ENCODE measurements at places on chromosomes 6 and 20.

DNA sequence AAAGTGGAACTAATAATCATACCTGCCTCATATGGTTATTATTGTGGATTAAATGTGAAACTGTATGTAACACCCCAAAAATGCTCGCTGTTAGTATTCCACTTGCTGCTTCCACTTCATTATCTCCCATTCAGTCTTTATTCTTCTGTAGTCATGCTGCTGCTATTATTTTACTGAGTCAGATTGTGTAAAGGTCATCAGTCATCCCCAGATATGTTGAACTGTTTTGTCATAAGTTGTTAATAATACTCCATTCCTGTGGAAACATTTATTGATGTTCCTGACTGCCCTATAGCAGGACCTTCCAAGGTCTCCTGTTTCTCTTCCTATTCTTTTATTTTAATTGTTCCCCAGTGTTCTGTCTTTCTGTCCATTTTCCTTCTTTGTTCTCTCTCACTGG is 1148.3 kb downstream of the EPHA7 start:
- DNase-seq: no peak

DNA sequence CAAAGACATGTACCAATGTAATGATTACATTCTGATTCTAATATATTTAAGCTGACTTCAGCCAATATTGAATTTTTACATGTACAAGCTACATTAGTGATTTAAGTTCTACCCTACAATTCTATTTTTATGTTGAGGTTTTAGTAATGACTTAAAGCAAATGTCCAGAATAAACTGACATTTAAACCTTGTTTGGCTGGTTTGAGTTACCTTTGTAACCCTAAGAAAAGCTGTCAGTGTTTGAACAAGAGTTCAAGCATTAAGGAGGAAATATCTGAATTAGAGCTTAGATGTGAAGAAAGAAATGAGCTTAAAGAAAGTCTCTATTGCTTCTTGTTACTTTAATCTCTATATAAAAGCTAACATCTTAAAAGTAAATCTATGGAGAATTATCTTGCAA is 710.6 kb upstream of the EPHA7 start:
- DNase-seq: no peak

DNA sequence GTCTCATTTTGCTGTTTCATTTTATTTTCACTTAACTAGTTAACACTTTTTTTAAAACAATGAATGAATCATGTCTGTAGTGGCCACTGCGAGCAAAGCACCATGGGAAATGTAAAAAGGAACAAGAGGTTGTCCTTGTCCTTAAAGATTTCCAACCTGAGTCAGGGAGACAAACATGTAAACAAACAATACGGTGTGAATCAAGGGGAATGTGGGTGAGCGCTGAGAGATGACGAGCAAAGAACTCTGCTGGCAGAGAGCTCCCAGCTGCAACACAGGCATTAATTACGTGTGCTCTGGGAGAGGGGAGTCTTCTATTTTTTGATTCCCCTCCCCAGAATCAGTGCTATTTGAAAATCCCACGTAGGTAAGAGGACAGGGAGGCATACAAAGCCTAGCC is 84.3 kb downstream of the ATXN1 start:
- peak; percentile 15 for DNase-seq

- peak; percentile 22 for DNase-seq
Observed at GRCh38 chr6:69487688-69488087, 309.1 kb downstream of the LMBRD1 start.

DNA sequence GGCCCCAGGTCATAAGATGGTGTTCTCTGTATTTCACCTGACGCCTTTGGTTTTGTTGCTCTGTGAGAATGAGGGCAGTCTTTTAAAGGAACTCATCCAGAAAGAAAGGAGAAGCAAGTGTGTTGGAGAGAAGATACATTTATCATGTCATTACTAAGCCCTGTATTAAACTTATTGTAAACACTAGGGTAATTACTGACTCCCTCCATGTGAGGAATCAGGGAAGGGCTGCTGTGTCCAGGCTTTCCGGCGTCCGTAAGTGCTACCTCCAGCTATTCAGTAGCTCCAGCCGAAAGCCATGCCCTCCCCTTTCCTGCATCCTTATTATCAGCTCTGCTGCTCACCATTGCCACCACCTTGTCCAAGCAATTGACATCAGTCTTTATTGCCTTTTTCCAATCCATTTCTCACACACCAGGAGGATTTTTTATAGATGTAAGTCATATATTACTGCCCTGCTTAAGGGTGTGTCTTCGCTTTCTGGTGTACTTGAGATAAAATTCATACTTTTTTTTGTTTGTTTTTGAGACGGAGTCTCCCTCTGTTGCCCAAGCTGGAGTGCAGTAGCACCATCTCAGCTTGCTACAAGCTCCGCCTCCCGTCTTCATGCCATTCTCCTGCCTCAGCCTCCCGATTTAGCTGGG is 94.7 kb downstream of the RPP40 start:
- no peak for DNase-seq

GRCh38 chr6:11294228-11294627 is 61.8 kb upstream of the NEDD9 start:
- DNase-seq: no peak

DNA sequence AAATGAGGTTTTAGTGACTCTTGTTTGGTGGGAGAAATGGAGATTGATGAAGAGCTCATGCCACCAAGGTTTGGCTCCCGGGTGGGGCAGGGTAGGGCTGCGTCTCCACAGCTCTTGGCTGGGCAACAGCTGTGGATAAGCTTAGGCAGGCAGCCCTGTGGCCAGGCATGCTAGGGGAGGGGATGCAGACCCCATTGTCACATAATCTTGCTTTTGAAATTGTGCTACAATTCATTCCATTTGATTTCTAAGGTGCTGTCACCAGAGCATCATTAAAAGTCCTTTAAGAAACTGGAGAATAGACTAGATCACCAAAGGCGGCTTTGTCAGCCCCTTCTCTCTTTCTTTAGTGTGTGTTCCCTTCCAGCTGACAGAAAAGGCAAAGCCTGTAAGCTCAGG is 574.2 kb upstream of the JAG1 start:
- DNase-seq: no peak

DNA sequence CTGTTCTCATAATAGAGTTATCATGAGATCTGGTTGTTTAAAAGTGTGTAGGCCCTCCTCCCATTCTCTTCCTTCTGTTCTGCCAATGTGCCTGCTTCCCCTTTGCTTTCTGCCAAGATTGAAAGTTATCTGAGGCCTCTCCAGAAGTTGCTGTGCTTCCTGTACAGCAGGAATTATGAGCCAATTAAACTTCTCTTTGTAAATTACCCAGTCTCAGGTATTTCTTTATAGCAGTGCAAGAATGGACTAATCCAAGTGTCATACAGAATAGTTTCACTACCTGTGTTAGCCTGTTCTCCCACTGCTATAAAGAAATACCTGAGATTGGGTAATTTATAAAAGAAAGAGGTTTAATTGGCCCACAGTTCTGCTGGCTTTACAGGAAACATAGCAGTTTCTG is 100.0 kb downstream of the CD24 start:
- no peak for DNase-seq

GRCh38 chr20:7770578-7770977 is 169.7 kb downstream of the HAO1 start:
- no peak for DNase-seq

DNA sequence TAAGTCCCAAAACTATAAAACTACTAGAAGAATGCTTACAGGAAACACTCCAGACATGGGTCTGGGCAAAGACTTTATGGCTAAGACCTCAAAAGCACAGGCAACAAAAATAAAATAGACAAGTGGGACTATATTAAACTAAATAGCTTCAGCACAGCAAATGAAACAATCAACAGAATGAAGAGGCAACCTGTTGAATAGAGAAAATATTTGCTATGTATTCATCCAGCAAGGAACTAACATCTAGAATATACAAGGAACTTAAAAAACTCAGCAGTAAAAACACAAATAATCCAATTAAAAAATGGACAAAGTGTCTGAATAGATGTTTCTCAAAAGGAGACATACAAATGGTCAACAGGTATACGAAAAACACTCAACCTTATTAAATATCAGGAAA is 30.4 kb downstream of the HLA-G start:
- no peak for DNase-seq

- no peak for DNase-seq
Observed at GRCh38 chr6:46953921-46954320, 32.2 kb upstream of the ADGRF5 start.

- DNase-seq: no peak
Observed at GRCh38 chr6:154538640-154539191, 28.2 kb upstream of the CNKSR3 start.

DNA sequence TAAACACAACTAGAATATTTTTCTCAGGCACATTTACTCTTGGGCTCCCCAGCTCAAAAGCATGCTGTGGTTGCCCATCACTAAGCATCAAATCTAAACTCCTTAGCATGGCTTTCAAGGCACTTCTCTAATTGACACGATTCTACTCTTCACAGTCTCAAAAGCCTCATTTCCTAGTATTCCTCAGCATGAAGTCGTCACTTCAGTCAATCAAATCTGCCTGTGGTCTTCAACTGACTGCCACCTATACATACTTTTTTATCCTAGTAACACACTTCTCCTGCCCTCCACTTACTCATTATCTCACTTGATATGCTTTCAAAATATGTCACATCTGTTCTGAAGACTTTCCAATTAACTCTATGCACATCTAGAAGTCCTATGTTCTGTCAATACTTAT is 110.3 kb downstream of the TBC1D32 start:
- DNase-seq: no peak

DNA sequence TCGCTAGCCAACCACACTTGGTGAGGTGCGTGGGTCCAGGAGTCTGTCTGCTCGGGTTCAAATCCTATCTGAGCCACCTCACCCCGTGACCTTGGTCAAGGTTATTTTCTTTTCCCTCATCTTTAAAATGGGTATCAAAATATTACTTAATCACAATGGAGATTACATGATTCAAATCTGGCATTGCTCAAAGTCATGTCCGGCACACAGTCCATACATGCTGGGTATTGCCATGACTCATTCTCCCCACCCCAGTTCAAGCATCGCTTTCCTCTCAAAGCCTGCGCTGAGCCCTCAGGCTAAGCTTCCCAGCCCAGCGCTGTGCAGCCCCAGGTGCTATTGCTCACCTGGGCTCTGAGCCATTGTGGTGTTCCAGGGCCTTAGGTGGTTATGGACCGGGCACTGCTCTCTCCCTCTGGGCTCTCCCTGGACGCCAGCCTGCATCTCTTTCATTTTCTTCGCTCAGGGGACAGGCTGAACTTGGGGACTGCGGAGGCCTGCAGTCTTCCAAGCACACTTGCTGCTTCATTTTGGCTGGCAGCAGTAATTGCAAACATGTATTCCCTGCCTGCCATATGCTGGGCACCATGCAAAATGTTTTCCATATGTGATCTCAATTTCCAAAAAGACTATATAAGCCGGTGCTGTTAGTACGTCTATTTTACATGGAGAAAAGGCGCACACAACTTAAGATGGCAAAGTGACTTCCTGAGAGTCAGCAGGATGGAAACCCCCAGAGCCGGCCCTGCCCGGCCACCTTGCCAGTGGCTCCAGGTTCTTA is 27.3 kb downstream of the WRNIP1 start:
- no peak for DNase-seq

GRCh38 chr6:127690092-127690491 is 113.1 kb downstream of the C6orf58 start:
- peak; percentile 65 for DNase-seq

DNA sequence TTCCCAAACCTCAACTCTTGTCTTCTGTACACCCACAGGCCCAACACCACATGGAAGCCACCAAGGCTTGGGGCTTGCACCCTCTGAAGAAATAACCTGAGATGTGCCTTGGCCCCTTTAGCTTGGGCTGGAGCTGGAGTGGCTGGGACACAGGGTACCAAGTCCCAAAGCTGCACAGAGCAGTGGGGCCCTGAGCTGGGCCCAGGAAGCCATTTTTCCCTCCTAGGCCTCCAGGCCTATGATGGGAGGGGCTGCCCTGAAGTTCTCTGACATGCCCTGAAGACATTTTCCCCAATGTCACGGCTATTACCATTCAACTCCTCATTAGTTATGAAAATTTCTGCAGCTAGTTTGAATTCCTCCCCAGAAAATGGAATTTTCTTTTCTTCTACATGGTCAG is 163.2 kb upstream of the ARID1B start:
- no peak for DNase-seq

DNA sequence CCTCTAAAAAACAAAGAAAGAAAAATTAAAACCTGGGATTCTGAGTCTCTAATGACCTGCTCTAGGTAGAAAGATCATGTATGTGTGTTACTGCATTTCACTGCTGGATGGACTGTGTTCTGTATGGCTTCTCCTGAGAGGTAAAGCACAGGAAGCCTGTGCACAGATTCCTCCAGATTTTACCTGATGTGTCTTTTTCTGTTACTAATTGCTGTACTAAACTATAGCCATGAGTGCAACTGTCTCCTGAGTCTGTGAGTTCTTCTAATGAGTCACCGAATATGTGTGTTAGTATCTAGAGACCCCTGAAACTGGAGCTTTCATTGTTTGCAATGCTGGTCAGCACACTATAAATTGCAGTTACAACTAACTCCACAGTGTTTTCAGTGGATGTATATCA is 270.8 kb downstream of the CDKAL1 start:
- no peak for DNase-seq

DNA sequence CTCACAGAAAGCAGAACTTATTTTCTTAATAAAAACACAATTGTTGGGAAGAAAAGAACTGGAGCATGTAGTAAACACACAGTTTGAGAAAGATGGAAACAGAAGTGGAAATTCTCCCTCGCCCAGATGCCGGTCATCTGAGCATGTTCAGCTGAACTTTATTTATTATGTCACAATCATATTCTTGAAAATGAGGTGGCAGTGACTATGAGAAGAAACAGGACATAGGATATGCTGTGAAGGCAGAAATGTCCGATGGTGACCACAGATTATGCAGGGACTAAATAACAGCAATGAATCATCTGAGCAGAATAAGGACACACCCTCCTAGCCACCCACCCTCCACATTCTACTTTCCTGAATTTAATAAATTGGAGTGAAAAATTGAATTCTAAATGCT is 425.3 kb upstream of the NOX3 start:
- no peak for DNase-seq
